ENCODE measurements at places on chromosomes 3 and 15.

DNA sequence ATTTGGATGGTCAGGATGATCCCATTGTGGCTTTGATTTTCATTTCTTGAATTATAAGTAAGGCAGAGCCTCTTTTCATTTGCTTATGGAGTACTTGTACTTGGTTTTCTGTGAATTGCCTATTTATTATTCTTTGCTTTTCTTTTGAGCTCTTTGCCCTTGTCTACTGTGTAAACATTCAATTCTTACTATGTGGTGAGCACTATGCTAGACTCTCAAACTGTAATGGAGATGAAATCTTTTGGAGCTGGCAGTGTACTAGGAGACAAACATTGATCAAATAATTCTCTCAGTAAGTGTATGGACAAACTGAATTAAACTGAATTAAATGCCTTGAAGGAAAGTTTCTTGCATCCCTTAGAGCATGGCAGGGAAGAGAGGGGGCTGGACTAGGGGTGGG, 87.0 kb upstream of the NR2E3 start:
- DNase-seq = no peak

DNA sequence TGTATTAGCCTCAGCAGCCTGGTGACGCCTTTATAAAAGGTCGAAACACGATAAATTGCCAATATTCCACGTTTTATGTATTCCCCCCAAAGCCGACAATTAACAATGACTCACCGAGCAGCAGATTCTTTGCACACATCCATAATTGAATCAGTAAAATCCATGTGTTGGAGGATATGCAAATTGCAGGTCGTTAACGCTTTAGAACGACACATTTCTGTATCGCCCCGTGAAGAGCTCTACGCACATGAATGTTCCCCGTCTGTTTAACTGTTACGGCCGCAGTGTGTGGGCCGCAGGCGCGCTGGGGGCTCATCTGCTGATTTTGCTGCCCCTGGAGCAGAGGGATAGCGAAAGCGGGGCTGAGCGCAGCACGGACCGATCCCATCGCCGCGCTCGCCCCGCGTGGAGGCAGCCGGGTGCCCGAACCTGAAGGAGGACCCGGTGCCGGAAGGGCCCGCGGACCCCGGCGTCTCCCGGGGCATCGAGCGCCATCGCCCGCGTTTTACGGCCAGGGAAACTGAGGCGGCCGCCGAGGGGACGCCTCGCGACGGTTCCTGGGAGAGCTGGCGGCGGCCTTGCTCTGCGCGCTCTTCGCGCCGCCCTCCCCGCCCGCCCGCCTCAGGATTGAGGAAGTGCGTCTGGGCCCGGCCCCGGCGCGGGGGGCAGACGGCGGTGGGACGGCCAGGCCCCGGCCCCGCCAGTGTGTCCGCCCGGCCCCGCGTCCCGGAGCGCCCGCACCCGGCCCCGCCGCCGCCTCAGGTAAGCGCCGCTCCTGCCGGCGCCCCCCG, at the start of gene LRRK1:
Gene LRRK1, plus strand, starts transcription at position 668 of the 791 bp plus-strand sequence. CDS start 5,276 bp downstream, outside the sequence.
- DNase-seq = no peak

GRCh38 chr3:109191421-109191820, 54.9 kb downstream of the C3orf85 start:
- no peak for DNase-seq

DNA sequence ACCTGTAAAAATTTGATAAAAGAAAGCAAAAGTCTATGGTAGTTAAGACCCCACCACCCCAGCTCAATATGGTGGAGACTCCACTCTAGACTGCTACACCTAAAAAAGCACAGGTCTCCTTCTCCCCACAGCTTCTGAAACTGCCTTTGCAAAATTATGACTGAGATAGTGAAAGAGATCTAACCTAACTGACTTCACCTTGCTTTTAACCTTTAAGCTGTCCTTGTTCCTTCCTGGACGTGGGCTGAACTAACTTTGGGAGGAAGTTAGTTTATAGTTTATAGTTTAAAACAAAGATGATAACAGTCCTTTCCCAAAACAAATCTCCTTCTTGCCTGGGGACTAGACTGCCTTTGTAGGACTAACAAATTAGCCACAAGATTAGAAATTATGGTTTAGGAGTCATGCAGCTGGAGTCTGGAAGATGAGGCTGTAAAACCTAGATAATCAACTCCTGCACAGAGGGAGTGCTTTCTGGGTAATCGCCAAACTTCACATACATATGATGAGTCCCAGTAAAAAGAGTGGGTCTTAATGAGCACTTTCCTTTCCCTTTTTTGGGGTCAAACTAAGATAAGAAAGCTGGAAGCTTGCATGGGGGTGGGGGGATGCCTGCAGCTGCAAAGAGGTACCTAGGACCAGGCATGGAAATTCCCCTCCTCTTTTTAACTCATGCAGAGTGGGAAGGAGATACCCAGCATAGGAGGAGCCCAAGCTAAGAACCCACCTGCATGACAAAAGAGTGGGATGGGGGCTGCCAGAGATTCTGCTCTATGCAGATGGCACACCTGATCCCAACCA, 17.5 kb downstream of the CCR8 start:
- DNase-seq = no peak

- DNase-seq = no peak
Observed at GRCh38 chr3:156676768-156677479, 2.5 kb downstream of the TIPARP start.

Measured in activated T-helper 9 cell treated with anti-CD3 and anti-CD28 coated beads, Interleukin-2, amount 50 U/mL, for 16 hours (primary cell).